NCI-H1417 treated with DMSO at 0.1 percent for 48 hours (cell line): ENCODE measurements at places on chromosomes 1 and 21.

DNA sequence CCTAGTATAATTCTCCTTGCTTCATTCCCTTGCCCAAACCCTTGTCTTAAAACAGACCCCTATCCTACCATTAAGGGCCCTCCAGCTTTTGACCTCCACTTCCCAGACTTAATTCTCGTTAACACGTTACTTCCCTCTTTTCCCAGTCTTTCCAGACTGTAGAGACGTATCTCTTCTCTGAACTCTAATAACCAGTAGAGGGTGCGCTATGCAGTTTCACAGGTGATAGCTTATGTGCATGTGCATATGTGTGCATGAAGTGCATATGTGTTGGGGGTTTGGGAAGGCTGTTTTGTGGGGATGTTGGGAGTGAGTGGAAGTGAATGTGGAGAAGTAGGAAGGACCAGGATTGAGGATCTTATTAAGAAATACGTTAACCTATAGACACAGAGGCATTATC is 78.1 kb upstream of the CCDC190 start:
- DNase-seq = no peak

- DNase-seq = no peak
Observed at GRCh38 chr1:177926201-177926600, 43.7 kb downstream of the SEC16B start.

GRCh38 chr1:118564961-118565703 is 380.1 kb upstream of the SPAG17 start:
- no peak for DNase-seq

DNA sequence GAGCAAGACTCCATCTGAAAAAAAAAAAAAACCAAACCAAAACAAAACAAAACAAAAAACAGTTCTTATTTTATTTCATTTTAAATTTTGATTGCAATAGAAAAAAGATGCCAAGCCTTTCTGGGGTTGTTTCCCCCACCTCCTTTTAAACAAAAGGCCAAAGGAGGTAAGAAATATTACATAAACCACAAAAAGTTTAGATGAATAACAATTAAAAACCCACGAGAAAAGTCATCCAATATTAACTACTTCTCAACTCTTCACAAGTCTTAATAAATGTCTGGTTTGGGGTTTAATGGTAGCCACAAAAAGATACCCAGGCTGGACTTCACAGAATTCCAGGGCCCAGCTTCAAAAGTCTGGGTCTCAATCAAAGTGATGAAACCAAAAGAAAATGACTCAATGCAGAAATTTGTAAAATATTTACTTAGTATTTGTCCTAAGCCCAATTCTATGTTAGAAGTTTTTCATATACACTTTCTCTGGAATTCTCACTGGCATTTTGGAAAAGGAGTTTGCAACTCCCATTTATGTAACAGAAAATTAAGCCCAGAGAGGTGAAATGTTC is 47.0 kb upstream of the SDC3 start:
- DNase-seq = no peak

GRCh38 chr1:160800645-160801408 is 4.9 kb downstream of the LY9 start:
- no peak for DNase-seq

DNA sequence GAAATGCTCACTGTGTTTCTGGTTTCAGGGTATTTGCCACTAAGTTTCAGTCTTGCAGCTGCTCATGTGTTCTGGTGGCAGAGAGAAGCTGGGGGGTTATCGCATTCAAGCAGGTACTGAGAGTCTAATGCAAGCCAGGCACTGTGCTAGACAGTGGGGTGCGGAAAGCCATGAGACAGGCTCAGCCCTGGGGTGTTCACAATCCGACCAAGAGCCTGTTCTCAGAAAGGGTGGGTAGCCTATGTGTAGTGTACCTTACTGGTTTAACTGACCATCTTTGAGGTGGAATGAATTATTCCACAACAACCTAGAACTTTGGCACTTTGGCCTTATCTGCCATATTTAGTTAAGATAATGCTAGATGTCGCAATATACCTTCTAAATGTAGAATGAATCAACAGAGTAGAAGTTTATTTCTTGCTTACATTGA is 55.3 kb upstream of the ROR1 start:
- DNase-seq = no peak

DNA sequence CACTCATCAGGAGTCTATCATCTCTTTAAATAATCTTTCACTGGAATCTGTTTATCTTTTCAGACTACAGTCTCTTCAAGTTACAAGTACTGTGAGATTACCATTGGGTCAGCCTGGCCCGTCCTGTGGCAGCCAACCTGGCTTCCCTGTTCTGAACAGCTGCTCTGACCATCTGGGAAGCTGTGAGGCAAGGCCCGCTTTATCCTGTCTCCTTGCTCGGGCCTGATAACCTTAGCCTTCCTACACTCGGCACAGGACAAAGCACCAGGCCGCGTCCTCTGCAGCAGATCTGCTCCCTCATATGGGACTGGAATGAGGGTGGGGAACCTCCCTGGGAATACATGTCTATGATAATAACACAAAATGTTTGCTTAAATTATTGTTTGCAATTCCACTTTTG is 113.3 kb downstream of the PTPN14 start:
- no peak for DNase-seq

DNA sequence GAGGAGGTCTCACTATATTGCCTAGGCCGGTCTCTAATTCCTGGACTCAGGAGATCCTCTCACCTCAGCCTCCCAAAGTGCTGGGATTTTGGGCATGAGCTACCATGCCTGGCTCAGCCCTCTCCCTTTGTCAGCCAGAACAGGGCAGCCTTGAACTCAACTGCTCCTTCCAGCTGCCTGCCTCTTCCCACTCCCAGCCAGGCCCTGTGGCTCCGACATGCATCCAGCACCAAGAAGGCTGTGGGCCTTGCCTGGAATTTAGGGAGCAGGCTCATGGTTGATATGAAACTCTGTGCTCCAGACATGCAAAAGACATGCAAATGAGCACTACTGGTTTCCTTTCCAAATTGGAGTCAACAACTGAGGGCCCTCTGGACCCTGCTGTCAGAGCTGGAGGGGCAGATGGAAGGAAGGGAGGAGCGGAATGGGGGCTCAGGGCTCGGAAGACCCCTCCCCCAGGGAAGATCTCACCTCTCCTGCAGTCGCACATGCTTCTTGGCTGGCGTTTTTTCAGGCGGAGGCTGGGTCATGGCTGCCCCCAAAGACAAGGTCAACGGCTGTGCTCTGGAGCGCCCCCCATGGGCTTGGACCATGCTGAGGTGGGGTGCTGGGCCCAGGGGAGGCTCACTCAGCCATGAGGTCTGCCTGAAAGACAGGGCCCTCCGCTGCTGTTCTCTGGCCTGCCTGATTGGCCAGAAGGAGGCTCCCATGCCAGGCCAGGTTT is 1.4 kb downstream of the PTPN7 start:
- no peak for DNase-seq

DNA sequence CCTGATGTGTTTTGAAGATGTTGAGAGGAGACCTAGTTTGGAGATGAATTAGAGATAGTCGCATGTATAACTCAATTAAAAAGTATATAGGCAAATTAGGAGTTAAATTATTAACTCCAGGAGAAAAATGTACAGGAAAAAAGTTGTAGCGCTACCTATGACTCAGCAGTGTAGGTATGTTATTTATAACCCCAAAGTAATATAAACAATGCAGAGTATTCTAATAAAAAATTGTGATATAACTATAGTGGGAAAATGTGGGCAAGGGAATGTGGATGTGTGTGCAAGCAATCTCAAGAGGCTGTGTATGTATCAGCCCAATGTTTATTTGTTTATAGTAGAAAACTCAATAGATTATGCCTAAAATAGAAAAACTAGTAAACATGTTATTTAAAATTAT is 144.5 kb downstream of the BRINP2 start:
- DNase-seq = no peak

DNA sequence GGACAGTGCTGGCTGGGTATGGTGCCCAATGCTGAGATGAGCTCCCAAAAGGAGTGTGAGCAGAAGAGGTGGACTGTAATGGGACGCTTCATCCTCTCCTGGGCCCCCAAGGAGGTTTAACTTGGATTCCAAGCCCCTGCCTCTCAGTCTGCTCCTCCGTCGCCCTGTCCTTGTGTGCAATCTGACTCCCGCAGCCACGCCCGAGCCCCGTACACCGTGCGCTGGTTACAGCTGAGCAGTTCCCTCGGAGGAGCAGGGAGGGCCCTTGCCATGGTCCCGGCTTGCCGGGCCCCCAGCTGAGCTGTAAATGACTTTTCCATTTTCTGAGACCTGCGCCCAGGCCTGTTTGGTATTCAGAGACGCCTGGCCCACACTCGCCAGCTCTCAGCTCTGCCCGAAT is 53.7 kb downstream of the PAX7 start:
- DNase-seq = no peak

DNA sequence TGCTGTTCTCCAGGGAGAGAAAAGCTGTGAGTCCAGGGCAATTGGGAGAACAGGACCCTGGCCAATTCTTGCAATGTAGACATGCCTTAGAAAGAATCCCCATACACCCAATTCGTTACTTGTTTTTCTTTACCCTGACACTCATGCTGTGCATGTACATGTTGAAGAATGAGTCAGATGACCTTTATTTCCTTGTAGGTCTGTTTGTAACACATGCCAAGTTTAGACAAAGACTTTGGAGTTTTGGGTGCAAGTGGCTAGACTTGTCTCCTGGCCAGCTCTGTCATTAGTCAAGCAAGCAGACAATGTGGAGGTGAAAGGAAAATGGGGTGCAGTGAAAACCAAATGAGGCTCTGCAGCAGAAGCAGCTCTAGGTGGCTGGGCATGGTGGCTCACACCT is 38.1 kb downstream of the GNPAT start:
- no peak for DNase-seq

- DNase-seq = no peak
Observed at GRCh38 chr21:41378849-41379248, 17.0 kb downstream of the MX2 start.

- no peak for DNase-seq
Observed at GRCh38 chr1:224733027-224733911, 117.2 kb downstream of the CNIH3 start.

DNA sequence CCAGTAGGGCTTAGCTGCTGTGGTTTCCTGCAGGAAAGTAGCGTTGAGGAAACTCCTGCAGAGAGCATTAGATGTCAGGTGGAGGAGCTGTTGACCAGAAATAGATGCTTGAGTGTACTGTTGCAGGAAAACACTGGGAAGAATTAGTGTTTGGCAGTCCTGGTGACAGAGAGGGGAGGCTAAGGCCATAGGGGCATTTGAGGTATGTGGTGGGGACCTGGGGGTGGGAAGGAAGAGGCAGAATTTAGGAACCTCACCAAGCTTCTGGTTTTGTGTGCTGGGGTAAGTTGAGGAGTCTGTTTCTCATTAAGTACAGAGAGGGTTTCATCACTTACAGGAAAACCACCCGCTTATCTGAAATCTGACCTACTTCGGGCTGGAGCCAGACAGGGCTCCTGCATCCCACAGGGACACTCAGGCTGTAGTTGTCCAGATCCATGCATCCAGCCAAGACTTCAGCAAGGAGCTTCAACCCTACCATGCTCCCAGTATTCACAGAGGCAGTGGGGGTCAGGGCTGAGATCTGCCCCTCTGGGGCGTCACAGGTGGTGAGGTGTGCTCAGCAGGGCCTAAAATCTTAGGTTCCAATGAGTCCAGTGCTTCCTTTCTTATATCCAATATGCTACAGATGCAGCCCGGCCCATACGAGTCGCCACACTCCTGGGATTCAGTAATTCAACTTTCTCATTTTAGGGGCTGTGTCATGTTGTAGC is 15.1 kb downstream of the SH2D2A start:
- no peak for DNase-seq

GRCh38 chr1:43545695-43546387 is 15.2 kb downstream of the PTPRF start:
- DNase-seq = no peak

DNA sequence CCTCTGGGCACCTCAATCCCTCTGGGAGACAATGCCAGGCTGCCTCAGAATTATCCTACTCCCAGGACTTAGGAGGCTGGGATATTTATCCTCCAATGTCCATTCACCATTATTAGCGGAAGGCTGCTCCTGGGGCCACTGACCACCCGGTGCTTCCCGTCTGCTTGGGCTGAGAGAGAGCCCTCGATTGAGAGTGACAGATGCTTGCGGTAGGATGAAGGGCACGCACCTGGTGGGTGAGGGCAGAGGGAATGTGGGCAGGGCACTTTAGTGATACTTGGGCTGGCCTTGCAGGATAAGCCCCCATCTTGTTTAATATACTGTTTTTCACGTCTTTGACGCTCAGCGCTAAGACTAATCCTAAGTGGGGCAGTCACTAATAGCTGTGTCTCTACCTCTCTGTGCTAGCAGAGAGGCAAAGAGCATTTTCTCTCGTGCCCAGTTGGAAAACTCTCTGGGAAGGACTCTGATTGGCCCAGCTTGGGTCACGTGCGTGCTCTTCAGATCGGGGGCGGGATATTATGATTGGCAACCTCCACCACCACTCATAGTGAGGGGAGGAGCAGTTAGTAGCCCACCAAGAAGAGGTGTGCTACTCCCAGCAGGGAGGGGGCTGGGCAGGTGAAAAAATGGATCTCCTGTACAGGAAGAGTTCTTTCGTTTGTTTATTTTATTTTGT is 10.6 kb upstream of the PARS2 start:
- DNase-seq = no peak

GRCh38 chr1:203137324-203137723 is 9.8 kb downstream of the ADORA1 start:
- no peak for DNase-seq

DNA sequence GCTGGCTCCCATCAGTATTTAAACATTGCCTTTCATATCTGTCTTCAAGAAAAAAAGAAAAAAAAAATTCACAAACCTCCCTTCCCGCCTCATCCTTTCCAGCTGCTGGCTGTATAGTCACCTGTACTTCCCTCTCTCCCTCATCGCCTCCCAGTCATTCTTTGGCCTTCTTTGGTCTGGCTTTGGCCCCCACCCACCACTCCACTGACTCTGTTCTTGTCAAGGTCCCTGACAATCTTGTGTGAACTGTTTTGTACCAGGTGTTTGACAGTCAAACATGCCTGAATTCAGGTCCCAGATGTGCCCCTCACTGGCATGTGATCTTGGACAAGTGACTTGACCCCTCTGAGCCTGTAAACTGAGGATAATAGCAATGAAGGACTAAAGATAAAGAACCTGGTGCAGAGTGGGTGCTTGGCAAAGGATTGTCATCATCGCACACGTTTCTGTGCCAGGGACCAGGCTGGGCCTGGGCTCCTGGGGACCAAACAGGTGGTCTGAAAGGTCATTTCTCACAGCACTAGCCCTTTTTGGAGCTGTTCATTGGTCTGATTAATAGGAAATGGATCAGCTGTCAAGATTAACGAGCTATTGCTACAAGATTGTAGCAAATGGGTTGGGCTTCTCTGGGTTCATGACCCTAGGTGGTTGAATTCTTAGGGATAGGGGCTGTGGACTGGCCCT is 21.5 kb downstream of the PTPRF start:
- no peak for DNase-seq

DNA sequence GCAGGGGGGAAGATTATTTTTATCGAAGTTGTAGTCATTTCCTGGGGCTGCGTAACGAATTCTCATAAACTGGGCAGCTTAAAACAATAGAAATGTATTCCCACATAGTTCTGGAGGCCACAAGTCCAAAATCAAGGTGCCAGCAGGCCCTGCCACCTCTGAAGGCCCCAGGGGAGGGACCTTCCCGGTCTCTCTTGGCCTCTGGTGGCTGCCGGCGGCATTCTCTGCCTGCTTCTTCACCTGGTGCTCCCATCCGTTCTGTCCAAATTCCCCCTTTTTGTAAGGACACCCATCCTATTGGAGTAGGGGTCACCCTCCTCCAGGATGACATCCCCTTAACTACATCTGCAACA is 92.8 kb downstream of the PDE9A start:
- no peak for DNase-seq
